ENCODE measurements at places on chromosomes 5 and 9.

- peak; percentile 11 for DNase-seq
Measured at GRCh38 chr9:27385606-27386322, 88.8 kb upstream of the EQTN start.

GRCh38 chr5:99020698-99021048 lies 91.9 kb upstream of the CHD1 start:
- no peak for DNase-seq

DNA sequence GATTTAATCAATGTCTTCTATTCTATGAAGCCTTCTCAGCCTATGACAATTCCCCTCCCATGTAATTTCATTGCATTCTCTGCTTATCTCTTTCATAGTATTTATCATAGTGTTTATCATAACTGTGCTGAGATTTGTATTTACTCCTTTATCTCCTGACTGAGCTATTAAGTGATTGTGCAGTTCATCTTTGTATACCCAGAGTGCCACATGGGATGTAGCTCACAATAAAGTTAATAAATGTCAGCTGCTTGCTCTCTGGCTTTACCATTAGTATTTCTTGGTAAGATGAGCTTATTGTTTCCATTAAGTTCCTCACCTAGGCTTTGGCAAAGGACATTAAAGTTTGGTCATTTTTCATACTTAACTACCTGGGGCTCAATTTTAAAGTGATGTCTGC lies 275.1 kb upstream of the MPDZ start:
- DNase-seq = no peak

- no peak for DNase-seq
Measured at GRCh38 chr9:9670454-9670853, 942.3 kb downstream of the PTPRD start.

DNA sequence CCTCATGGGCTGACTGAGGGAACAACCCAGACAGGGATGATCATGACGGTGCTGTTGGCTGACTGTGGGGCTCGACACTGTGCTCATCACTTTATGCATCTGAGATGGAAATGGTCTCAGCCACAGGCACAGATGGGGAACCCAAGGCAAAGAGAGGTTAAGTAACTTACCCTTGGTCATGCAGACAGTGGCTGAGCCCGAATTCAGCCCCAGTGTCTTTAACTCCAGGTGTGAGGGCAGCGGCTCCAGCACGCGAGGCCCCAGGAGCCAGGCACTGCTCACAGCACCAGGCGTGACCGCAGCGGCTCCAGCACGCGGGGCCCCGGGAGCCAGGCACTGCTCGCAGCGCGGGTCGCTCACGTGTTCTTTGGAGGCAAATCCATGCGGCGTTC lies 45.3 kb upstream of the FCN1 start:
- DNase-seq = no peak

DNA sequence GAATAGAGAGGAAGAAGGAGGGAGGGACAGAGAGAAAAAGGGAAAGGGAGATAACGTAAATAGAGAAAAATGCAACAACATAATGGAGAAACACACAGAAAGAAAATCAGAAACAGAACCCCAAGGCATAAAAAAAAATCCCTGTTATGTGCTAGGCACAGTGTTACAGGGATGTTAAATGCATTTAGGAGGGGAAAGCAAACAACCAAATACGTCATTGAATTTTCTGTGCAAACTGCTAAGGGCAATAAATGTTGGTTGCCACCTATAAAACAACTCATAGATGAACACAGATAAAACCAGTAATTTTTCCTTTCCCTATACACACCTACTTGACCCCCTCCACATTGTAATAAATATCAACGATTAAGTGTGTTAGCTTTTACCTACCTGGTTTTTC lies 51.3 kb upstream of the ASTN2 start:
- DNase-seq = no peak

DNA sequence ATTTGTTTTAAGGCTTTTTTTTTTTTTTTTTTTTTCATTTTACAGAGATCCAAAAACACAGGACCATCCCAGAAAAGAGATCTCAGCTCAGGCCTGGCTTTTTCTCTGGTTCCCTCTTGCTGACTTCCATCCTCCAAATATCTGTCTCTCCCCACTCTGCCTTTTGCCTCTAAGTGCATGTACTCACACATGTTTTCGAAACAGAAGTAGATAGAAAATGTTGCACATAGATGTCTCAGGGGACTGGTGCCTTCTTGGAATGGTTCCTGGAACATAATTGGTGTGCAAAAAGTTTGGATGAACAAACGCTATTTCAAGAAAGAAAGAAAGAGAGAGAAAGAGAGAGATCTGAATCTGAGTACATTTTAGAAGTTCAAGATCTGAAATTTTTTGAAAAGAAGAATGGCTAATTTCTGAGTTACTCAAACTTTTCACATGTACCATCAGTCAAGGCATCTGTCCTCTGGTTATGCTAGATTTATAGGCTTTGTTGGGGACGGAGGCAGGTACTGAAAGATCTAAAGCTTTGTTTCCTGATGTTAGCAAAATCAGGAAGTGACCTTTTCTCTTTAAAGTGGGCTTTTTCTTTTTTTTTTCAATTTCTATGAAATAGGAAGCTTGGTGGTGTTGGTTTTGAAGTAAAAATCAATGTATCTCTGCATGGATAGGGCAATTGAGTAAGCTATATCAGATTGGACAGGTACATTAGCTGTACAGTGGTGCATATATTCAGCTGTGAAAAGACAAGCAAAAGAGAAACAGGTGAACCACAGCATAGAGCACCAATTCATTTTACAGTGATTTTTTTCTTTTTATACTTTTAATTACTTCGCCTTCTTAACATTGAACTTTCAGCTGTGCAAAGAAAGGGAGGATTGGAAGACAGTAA lies 8.5 kb upstream of the TNFSF8 start:
- DNase-seq = no peak

GRCh38 chr9:76216161-76216649 lies 178.0 kb downstream of the RFK start:
- no peak for DNase-seq

GRCh38 chr9:18888290-18888689 lies 144.7 kb downstream of the SAXO1 start:
- no peak for DNase-seq

- no peak for DNase-seq
Measured at GRCh38 chr5:159712672-159713071, 203.6 kb upstream of the ADRA1B start.

GRCh38 chr5:109196087-109196822 lies 213.5 kb downstream of the PJA2 start:
- DNase-seq = no peak

GRCh38 chr5:95643152-95643551 lies 3.4 kb upstream of the RFESD start:
- DNase-seq = no peak

DNA sequence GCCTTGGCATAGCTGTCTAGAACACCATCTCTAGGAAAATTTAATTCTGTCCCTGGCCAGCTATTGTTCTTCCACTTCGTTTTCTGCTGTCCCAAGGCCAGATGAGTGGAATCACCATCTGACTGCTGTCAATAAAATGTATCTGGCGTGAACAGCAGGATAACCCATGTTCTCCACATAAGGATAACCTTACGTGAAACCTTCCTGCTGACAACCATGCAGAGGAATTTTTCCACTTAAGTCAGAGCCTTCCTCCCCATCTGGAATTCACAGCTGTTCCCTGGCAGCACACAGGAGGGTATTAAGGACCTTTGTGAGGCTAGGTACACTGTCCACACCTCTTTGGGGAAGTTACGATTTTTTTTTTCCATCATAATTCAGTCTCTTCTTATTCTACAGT lies 28.6 kb downstream of the RNF44 start:
- DNase-seq = no peak

- no peak for DNase-seq
Measured at GRCh38 chr9:130129432-130130061, 42.7 kb upstream of the NCS1 start.

DNA sequence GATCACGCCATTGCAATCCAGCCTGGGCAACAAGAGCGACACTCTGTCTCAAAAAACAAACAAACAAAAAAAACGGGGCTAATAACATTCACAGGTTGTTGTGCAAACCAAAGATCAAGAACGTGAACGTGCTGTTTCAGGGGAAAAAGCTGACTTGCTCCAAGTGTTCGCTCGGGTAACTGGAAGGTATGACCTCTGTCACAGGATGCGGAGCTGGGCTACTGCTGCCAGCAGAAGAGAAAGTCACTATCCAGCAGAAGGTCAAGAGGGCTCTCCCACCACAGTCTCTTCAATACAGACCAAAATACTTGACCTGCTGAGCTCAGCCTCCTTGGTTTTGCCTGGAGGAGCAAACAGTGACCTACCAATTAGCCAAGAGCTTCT lies 59.7 kb downstream of the ABCA1 start:
- no peak for DNase-seq

DNA sequence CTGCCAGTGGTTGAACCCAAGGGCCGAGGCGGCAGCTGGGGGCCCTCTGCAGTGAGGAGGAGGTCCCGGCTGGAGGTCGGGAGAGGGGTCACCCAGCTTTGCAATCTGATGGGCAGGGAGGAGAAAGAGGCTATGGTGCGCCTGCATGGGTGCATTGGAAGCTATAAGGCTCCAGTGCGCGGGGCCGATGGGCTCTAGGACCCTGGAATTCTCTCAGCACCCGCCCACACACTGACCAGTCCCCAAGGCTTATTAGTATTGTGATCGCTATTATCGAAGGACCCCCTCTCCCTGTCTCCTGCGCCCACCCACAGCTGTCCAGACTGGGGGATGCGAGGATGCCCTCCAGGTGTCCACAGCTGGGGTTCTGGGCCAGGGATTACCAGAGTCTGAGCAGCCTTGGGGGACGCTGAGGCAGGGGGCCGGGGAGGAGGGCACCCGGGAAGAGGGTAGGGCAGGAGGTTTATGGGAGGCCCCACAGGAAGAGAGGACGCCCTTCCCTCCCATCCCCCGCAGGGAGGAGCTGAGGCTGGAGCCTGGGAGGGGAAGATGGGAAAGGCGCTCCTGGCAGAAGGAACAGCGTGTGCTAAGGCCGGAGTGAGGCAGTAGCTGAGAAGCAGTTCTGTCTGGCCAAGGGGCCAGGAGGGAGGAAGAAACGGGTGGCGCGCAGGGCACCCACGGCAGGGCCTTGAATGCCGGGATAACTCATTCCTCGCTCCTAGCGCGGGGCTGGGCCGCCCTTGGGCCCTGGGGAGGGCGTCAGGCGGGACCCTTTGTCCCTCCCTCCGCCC lies 24.2 kb downstream of the C9orf50 start:
- no peak for DNase-seq

DNA sequence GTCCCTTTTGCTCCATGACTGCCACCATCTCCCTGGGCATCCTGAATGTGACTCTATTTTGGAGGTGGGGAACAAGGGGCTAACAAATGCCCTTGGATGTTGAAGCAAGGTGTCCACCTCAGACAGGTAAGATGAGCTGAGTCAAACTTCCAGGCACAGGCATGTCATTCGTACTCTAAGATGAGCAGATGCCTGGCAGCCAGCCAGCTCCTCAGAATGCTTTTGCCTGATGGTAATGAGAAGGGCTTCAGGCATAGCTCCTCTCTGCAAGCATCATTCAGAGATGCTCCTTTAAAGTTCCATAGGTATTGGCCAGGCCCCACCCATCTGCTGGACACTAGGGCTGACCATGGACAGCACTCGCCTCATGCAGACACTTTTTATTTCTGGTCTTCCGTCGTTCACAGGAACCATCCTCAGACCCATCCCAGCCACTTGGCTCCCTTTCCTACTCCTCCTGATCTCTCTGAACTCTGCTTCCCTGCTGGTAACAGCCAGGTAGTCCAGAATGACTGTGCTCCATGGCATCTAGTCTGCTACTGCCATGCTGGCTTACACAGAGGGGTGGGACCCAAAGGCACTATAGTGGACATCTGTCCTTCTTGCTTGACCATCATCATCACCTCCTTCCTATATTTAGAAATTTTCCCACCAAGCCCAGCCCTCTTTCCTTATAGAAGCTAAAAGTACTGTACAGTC lies 118.8 kb downstream of the GLIS3 start:
- DNase-seq = no peak

DNA sequence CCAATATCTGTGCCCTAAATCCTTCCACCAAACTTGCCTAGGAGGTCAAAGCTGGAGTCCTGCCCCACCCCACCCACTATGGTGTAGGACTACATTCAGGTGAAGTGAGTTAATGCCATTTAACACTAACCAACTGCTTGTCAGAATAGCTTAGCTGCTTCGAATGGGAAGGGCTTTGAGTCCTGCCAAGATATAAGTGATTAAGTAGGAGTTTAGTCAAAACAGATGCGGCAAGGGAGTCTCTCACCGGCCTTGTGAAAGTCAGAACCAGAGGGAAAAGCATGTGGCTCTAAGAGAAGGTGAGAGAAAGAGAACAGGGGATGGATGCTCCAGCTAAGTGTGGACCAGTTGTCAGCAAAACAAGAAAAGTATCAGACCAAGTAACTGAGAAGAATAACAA lies 132.6 kb downstream of the SPOCK1 start:
- DNase-seq = no peak

DNA sequence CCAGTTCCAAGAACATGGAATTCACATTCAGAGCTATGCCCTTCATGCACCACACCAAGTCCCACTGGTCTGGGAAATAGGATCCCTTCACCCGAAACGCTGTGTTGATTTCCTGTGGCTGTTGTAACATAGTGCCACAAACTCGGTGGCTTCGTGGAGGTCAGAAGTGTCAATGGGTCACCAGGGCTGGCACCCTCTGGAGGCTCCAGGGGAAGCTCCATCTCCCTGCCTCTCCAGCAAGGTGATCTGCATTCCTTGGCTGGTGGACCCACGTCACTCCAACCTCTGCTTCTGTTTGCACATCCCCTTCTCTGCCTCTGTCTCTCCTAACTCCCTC lies 28.9 kb upstream of the ALDH1B1 start:
- no peak for DNase-seq

DNA sequence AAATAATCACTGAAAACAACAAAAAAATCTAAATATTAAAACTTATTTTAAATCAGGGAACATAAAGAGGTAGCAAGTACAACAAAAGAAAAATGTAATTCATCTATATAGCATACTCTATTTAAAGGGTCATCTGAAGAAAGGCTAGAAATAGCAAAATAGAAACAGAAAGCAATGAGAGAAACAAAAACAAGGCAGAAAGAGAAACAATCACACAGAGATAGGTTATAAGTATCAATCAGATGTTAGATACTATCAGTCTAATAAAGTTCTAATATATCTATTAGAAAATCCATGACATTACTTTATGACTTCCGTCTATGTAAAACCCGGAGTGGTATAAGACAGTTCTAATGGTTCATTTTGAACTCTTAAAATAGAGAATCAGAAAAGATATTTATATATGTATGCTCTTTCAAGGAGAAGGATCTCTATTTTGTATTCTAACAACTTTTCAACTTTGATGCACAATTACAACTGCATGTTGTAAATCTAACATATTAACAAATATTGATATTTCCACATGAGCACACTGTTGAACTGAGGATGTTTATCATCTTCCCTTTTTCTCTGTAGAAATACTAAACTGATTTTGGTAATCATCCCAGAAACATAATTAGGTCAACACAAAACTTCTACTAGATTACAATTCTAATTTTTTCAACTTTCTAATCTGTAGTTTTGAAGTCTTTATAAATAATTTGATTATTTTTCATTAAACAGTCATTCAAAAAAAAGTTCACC lies 15.8 kb downstream of the RICTOR start:
- DNase-seq = no peak

DNA sequence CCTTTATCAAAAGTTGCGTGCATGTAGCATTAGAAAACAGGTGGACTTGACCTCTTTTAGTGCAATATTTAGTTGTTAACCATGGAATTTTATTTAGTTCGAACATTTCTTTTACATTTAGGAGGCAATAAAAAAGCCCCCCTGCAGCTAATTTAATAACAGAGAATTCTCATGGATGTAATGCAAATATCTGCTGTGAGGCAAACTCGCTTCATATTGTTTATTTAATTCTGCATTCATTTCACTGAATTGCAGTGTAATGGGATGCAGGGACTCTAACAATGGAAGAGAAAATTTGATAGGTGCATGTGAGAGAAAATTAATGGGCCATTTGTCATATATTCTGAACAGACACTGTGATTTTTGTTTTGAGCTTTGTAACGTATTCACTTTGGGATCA lies 205.1 kb upstream of the CHD1 start:
- no peak for DNase-seq
